ENCODE measurements at places on chromosomes 5 and 9. TPM values are rescaled to one million over a fixed set of nuclear protein-coding genes. Genes with fewer than 3 reads are reported as not detected.
A peak's percentile ranks its signal among the peaks of the same experiment; 100 is the strongest.

GRCh38 chr5:74579215-74579614, 61.3 kb downstream of the ENC1 start:
- no peak for DNase-seq

GRCh38 chr5:61949054-61949678, 356.8 kb upstream of the KIF2A start:
- DNase-seq = no peak

DNA sequence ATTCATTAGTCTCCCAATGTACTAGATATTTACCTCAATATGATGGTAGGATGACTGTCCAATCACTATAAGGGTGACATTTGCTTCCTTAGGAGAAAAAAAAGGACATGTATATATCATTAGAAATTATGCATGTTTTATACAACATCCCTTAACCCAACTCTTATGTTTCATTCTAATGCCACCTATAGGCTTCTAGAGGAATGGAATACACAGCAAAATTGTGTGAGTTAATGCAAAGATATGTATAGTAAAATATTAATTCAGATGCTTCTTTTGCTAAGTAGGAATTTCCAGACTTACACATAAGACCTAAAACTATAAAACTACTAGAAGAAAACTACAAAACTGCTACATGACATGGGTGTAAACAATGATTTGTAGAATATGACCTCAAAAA, 3.5 kb downstream of the PRXL2C start:
- no peak for DNase-seq

- DNase-seq = no peak
Measured at GRCh38 chr5:113273948-113274347, 160.8 kb downstream of the TSSK1B start.

DNA sequence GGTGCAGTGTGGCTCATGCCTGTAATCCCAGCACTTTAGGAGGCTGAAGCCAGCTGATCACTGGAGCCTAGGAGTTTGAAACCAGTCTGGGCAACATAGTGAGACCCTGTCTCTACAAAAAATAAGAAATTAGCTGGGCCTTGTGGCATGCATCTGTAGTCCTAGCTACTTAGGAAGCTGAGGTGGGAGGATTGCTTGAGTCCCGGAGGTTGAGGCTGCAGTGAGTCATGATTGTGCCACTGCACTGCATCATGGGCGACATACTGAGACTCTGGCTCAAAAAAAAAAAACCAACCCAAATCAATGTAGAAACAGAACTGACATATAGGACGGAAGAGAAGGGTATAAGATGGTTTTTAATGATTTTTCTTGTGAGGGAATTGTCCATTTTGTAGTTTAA, 27.7 kb downstream of the G3BP1 start:
- no peak for DNase-seq

DNA sequence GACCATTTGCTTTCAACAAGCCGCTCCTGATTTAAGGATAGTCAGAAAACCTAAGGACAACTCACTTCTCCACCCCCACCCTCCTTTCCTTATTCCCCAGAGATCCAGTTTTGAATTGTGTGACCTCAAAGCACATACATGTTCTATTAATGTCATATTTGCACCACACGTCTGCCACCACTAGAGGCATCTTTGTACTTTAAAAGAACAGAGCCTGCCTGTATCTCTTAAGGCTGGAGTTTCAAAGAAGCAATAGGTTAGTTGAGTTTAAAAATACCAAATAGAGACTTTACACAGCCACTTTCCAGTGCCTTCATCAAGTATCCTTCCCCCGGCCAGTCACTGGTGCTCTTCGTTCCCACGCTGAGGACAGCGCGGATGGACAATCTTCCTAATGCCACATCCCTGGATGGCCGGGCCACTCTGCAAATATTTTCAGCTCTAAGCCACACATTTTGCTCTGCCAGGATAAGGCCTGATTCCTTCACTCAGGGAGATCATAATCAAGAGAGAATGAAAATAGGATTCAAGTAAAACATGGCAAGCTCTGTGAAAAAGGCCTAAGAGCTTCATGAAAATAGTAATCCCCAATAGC, 146.3 kb downstream of the SNCAIP start:
- DNase-seq = no peak

- DNase-seq = no peak
Measured at GRCh38 chr5:168975331-168975730, 325.6 kb downstream of the SLIT3 start.

- no peak for DNase-seq
Measured at GRCh38 chr5:56849671-56850070, 34.3 kb downstream of the MAP3K1 start.

DNA sequence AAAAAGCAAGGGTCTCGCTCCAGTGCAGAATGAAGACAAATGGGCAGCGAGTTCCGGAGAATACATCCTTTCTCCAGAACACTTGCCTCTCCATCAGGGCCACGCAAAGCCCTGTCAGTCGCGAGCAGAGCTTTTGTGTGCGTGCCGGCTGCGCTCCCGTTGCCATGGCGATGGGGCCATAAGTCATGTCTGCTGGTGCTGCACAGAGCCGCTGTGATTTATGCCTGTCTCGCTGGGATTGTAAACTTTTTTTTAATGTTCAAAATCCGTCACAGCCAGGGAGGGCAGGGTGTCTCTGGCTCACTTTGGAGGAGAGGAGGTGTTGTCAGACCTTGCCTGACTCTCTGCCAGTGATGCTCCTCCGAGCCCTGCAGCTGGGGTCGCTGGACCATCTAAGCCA, 272.7 kb downstream of the TRIM32 start:
- DNase-seq = peak; percentile 16

Gene ECM2
- 15.9 TPM for polyA plus RNA-seq

Gene MGAT1
- 78.0 TPM for polyA plus RNA-seq

Gene SCGB3A2
- not detected for polyA plus RNA-seq

Gene ELOVL7
- 17.0 TPM for polyA plus RNA-seq

Gene GLRA1
- polyA plus RNA-seq = 0.08 TPM

Gene PCDHB5
- polyA plus RNA-seq = 6.8 TPM
